Putamen (tissue), 1 donor: ENCODE measurements at places on chromosomes 5 and 9.

- no peak for DNase-seq
Measured at GRCh38 chr9:16809912-16810610, 60.4 kb downstream of the BNC2 start.

DNA sequence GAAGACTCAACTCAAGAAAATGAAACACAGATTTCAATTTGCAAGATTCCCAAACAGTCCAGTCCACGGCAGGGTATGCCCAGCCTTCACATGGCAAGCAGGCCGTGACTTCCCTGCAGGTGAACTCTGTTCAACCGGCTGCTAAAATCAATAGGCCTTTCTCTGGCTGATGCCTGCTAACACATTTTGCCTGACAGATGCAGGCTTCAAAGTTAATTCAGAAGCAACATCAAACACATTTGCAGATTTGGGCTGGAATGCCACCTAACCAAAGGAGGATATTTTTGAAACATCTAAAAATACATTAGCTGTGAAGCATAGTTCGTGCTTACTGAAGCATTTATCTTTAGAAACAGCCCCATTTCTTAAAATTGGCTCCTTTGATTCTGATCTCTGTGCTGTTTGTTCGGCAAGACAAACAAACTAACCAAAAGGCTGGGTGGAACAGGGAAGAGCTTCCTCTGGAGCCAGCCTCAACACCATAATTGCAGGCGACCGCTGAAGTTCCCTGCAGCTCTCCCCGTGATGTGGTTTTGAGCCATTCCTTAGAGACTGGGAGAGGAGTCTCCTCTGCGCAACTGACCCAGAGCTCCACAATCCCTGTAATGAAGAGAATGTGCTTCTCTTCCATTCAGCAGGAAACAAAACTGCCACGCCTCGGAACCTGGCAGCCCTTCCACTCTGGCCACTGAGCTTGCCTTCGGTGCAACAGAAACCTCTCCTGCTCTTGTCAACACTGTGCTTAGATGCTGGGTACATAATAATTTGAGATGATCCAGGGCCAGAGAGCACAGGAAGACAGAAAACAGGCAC lies 126.5 kb downstream of the MYO10 start:
- no peak for DNase-seq

- DNase-seq = no peak
Measured at GRCh38 chr9:6733831-6734230, 23.9 kb upstream of the KDM4C start.

- DNase-seq = no peak
Measured at GRCh38 chr9:132412089-132412488, 2.1 kb downstream of the CFAP77 start.

- DNase-seq = no peak
Measured at GRCh38 chr5:33490071-33490665, 49.4 kb downstream of the TARS1 start.

GRCh38 chr9:113395000-113395861 lies 5.9 kb downstream of the ALAD start:
- no peak for DNase-seq

- no peak for DNase-seq
Measured at GRCh38 chr5:31181376-31181987, 12.0 kb upstream of the CDH6 start.

DNA sequence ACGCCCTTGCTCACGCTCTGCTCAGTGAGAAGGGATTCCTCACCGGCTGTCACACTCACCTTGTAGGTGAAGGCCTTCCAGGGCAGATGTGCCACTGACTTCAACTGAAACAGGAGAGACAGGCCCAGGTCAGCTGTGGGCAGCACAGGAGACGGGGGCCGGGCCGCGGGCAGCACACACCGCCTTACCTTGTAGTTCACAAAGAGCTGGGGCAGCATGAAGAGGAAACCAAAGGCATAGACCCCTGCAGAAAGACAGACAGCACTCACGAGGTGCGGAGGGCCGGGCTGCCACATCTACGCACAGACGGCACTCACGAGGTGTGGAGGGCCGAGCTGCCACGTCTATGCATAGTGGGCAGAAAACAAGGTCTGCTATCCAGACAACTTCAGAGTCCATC lies 23.3 kb downstream of the CLPTM1L start:
- DNase-seq = no peak

DNA sequence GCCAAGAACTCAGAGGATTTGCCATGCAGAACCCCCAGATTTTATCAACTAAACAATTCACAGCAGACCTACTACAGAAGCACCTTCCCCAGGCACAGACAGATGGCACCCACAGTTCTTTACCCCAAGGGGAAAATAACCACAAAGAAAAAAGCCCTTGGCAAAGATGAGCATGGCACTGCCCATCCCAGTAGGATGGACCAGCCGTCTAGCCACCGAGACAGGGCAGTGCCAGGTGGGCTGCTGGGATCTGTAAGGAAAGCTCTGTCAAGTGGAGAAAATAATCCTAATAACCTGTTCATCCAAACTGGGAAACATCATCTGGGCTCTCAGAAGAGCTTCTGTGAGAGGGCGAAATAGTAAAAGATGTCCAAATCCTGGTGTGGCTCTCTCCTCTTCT lies 130.0 kb downstream of the COL23A1 start:
- no peak for DNase-seq

DNA sequence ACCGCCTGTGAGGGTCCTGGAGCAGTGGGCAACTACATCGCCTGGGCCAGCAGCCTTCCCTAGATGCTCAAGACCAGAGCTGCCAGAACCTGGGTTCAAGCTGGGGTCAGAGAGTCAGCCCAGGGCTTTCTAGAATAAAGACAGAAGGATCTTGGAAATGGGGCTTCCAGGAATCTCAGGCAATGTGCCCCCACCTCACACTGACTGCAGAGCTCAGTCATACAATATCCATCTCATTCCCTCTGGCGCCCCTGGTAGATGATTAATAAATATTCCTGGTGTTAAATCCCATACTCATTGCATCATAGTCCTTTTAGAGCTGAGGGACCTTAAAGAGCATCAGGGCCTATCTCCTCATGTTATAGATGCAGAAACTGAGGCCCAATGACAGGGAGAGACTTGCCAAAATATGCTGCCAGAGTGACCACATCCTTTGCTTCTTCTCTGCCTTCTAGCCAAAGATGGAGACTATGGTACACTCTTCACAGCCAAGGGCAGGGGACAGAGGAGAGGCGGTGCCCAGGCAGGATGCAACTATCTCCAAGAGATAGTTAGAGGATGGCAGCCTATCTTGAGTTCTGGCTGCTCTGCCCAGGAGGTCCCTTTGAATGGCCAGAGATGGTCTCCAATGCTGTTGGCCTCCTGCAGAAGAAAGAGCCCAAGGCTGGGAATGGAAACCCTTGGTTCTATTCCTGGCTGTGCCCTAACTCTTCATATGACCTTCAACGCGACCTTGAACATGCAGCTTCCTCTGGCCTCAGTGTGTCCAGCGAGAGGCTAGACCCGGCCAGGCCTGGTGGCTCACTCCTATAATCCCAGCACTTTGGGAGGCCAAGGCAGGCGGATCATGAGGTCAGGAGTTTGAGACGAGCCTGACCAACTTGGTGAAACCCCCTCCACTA lies 36.2 kb upstream of the IL17B start:
- DNase-seq = no peak

GRCh38 chr9:110514897-110515296 lies 64.6 kb downstream of the SVEP1 start:
- DNase-seq = no peak

DNA sequence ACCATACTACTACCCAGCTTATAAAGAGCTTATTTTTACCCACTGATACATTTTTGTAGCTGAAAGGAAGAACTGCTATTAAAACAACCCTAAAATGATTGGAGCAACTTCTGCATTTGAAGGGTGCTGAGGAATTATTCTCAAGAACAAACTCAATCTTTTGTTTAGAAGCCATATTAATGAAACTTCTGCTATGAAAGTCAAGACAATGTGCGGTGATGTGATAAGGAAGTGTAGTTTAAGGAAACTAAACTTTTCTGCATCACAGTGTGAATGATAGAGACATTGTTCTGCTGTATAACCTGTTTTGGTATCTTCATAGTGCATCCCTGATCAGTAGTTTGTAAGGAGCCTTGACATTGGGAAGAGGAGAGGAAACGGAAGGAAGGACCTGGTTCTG lies 408.5 kb downstream of the TMEM38B start:
- no peak for DNase-seq

GRCh38 chr5:18091758-18092157 lies 457.5 kb downstream of the TAF11L14 start:
- no peak for DNase-seq

DNA sequence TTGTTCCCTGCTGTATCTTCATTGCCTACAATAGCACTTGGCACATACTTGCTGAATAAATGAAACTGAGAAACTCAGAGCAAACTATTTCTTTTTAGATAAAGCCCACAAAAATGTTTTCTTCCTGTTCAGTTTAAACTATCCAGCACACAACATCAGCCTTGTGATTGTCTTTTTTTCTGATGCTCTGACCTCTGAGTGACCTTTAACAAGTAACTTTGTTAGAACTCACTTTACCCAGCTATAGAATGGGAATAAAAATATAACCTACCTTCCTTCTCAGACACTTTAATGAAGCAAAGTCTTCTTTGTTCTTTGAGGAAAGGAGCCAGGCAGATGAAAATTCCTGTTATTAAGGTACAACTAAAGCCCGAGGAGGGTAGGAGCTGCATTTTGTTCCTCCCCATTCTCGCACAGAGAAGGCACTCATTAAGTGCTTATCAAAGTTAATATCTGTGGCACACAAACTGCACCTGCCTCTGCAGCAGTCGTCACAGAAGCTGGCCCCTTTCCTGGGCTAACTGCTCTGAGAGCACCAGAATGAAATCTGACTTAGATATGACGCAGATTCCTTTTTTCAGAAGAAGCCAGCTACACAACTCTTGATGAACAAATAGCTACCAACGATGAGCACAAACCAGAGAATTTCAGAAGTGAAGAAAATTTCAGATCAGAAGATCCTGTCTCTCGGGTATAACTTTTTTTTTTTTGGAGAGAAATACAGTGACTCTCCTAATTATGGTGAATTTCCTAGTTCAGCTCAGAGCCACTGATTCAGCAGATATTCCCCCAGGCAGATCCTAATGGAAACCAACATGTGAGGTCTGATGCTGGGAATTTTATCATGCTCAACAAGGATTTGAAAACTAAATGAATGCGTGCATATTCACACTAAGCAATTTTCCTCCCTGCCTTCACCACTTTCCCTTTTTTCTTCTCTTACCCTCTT lies 31.0 kb upstream of the NR3C1 start:
- DNase-seq = no peak

DNA sequence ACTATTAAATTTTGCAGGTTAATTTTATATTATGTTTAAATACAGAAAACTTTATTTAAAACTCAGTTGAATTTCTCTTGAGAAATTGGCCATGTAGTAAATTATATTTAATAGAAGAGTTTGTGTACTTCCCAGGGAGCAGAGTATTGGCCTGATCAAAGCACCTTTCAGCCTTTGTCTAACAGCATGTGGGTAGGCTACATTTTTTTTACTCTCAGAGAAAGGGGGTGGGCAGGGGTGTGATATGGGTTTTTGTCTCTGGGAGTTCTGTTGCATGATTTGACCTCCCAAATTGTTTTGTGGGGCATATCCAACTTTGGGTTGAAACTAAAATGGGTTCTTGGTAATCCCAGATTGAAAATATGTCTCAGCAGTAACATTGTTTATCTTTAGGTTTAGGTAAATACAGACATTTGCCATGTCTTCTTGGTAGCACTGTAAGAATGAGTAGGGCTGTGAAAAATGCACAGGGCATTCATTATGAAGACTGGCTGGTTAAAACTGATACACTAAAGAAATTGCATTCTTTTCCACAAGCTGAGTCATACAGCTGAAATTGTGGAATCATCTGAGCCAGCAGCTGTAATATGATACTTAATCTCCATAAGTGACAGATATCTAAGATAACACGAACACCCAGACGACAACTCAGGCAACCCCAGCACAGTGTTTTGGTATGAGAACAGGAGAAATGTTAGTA lies 75.4 kb upstream of the CDKN2B start:
- no peak for DNase-seq

GRCh38 chr5:8321272-8321671 lies 452.3 kb downstream of the MTRR start:
- DNase-seq = no peak

- no peak for DNase-seq
Measured at GRCh38 chr5:59992206-59992605, 98.7 kb upstream of the PDE4D start.

DNA sequence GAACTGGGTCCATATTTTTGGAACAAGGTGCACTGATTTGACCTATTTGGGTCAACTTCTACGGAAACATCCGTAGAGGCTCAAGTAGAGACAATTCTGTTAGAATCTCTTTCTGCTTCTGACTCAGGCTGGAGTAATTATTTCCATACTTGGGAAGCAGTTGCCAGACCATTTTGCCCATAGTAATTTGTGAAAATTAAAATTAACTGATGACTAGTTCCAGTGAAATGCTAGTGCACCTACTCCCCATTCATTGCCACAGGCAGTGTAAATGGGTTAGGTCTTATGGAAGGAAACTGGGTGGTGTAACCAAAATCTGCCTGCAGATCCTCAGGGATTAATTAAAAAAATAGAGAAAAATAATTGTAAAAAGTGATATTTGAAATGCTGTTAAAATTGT lies 201.1 kb downstream of the TENT4A start:
- no peak for DNase-seq
